Stimulated activated CD4-positive, alpha-beta T cell treated with anti-CD3 and anti-CD28 coated beads, Interleukin-1b, Interleukin-23, amount 100 ng/mL, for 4 hours (primary cell): ENCODE measurements at places on chromosomes 2 and 18.

- no peak for DNase-seq
These were observed 280.8 kb downstream of the CCDC85A start for GRCh38 chr2:56464613-56465012.

DNA sequence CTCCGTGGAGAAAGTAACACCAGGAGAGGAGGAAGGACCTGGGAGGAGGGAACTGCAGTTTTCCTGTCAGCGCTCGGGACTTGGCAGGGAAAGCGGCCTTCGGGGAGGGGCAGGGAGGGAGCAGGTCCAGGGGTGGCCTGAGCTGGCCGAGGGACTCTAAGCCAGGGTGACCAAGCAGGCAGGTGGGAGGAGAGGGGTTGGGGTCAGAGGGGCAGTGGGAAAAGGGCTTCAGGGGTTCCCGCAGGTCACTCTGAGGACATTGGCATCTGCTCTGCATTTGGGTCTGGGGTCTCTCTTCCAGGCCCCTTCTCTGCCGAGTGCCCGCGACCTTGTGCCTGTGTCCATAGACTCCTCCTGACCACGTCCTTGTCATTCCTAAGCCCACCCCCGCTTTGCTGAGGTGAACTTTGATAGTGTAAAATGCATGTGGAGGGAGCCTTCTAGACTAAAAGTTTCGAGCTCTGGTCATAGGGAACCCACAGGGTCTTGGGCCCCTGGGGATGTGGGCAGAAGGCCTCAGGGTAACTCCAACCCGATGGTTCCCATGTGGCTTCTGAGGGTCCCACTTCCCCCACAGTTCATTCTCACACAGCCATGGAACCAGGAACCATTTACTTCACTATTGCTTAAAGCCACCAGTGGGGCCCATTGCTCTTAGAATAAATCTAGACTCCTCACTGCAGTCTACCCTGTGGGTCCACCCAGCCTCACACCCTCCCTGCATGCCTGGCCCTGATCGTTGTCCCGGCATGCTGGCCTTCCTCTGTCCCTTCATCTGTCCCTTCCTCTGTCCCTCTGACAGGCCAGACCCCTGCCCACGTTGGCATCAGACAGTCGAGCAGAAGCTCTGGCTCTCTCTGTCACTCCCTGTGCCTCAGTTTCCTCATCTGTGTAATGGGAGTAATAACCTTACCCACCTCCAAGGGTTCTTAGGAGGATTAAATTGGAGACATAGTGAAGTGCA, 229.2 kb downstream of the SEPTIN10 start:
- DNase-seq: no peak

GRCh38 chr2:135142323-135142722, 90.2 kb downstream of the RAB3GAP1 start:
- no peak for DNase-seq

- no peak for DNase-seq
These were observed 40.3 kb upstream of the SCG2 start for GRCh38 chr2:223642506-223642905.

GRCh38 chr2:162327134-162327769, 8.8 kb upstream of the IFIH1 start:
- peak; percentile 8 for DNase-seq

DNA sequence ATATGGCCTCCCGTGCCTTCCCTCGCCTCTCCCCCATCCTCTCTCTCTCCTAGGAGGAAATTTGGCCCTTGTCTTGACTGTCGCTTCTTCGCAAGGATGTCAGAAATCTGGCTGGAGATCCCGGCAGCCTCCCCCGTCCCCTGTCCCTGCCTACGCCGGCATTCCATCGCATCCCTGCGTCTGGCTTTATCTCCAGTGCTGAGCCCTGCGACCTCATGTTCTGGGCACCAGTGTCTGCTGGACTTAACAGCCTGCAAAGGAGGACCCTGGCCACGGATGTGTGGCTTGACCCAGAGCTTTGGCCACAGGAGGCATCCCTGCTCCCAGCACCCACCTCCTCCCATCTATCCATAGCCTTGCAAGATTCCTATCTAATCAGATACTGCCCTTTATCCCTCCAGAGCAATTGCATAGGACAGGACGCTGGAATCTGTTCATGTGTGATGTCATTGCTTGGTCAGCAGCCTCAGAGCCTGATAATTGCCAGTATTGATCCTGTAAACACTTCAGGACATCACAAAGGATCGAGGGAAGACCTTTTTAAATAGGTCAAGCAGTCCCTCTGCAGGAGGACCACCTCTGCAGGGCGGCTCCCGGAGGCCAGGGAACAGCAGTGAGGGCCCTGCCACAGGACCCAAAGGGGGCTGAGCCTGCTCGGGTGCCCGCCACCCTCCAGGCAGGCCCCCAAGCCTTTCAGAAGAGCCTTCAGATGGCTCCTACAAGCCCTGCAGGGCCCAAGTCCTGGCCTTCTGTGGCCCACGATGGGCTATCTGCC, 168.2 kb downstream of the TWIST2 start:
- no peak for DNase-seq

DNA sequence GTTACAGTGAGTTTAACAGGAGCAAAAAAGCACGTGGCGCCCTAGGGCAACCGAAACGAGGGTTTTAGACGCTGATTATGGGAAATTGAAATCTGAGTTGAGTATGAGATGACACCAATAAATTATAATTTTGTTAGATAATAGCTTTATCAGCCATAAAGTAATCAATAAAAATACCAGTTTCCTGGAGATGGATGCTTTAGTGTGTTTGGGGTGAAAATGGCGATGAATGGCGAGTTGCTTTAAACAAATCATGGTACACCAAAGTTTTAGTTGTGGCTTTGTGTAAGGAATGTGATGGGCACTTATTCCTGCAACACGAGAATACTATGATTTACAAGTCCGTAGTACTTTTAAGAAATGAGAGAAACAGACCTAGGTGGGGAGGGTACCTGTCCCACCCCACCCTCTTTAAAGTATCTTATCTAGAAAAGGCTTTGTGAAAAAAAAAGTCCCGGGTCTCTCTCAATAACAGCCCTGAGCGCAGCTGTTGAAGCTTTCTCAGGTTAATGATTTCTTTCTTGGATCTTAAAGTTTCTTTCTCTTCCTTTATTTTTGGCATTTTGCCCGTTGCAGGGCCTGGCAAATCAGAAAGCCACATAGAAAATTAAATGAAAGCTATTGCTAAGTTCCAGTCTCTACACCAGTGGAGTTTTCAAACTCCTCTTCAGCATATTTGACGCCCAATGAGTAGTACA, 1.5 kb upstream of the RRM2 start:
- no peak for DNase-seq

GRCh38 chr2:72993147-72993932, 76.0 kb downstream of the EMX1 start:
- peak; percentile 58 for DNase-seq

DNA sequence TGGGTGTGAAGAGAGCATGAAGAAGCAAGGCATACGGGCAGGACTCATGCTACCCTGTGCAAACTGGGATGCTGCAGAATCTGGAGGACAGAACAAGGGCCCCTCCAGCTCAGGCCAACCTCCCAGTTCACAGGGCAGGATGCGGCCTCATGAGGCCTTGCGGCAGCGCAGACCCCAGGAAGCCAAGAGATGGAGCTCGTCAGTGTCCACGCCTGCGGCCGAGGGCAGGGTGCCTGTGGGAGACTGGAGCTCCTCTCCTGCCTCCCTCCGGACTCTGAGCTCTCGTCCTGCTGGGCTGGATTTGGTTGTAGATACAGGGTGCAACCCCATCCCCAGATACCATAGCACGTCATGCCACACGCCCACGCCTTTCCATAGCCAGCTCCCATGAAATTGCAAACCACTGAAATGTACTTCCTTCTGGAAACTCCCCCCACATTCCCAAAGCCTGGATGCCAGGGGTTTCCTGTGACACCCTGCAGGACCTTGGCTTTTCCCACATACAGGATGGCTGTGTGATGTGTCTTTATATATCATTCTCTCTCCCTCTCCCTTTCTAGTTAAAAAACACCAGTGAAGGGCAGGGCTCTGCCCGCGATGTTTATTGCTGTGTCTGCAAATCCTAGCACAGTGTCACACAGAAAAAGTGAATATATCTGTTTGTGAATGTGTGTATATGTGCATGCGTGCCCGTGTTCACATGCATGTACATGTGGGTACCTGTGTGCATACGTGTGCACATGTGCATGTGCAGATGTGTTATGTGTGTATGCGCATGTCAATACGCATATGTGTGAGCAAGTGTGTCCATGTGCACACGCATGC, 12.3 kb upstream of the SNTG2 start:
- no peak for DNase-seq

- no peak for DNase-seq
These were observed 586.6 kb upstream of the KLHL29 start for GRCh38 chr2:22798386-22798785.

- no peak for DNase-seq
These were observed 4.1 kb downstream of the CCDC195 start for GRCh38 chr2:224711859-224712665.

- no peak for DNase-seq
These were observed 155.3 kb downstream of the PRKCE start for GRCh38 chr2:45806563-45807358.

DNA sequence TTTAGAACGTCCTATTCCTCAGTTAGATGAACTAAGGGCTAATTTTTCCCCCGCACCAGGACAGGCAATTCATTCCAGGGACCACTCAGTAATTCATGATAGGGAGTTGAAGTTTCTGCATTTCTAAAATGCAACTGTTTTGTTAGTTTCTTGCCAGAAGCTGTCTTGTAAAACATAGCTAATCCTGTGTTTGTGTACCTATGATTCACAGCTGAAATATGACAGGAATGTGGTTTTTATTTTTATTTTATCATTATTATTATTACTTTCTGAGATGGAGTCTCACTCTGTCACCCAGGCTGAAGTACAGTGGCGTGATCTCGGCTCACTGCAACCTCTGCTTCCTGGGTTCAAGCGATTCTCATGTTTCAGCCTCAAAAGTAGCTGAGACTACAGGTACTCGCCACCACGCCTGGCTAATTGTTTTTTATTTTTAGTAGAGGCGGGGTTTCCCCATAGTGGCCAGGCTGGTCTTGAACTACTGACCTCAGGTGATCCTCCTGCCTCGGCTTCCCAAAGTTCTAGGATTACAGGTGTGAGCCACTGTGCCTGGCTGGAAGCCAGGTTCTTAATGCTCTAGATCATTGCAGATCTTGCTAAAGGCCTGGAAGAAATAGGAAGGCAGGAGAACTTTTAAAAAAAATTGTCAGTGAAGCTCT, 154.8 kb upstream of the FHL2 start:
- no peak for DNase-seq

DNA sequence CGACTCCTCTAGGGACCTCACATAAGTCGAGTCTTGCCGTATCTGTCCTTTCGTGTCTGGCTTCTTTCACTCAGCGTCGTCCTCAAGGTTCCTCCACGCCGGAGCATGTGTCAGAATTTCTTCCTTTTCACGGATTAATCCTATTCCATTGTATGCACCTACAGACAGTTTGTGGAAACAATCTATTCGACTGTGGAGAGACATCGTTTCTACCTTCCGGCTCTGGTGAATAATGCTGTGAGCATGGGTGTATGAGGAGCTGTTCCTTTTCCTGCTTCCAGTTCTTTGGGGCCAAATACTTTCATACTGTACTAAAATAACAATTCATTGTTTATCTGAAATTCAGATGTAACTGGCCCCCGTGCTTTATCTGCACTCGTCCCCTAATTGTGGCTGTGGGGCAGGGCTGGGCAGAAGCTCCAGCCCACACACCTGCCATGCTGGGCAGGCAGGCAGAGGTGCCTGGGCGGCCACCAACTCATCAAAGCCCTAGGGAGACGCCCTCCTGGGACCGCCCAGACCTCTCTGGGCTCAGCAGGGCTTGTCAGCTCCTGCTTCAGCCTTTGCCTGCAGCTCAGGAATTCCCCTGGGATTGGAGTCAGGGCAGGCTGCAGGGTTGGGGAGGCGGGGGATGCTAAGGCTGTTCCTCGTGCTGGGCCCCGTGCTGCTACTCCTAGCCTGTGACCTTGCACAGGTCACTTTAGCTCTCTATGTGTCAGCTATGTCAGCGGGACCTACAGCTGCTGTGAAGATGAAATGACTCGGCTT, 14.5 kb downstream of the GPC1 start:
- DNase-seq: no peak

GRCh38 chr2:196515051-196515450, 124.5 kb upstream of the CCDC150 start:
- no peak for DNase-seq

DNA sequence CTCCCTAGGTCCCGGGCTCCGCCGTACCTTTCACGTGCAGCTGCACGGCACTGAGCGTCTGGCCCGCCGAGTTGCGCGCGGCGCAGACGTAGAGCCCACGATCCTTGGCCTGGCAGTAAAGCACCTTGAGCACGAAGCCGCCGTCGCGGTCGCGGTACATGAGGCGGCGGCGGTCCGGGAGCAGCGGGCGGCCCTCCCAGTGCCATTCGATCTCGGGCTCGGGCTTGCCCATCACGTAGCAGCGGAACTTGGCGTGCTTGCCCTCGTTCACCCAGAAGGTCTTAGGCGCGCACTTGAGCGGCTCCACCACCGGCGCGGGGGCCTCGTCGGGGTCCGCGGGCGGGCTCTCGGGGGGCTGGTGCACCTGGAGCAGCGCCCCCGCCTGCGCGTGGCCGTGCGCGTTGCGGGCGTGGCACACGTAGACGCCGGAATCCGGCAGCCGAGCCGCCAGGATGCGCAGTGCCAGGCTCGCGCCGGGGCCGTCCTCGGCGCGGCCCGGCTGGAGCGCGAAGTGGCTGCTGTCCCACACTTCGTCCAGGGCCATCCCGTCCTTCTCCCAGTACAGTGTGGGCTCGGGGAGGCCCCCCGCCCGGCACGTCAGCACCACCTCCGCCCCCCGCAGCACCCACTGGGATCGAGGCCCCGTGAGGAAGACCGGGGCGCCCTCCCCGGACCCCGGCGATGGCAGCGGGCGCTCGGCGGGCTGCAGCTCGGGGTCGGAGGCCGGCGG, 980 bp downstream of the OBSL1 start:
- no peak for DNase-seq

GRCh38 chr18:51943281-51943680, 396.7 kb upstream of the DCC start:
- no peak for DNase-seq

DNA sequence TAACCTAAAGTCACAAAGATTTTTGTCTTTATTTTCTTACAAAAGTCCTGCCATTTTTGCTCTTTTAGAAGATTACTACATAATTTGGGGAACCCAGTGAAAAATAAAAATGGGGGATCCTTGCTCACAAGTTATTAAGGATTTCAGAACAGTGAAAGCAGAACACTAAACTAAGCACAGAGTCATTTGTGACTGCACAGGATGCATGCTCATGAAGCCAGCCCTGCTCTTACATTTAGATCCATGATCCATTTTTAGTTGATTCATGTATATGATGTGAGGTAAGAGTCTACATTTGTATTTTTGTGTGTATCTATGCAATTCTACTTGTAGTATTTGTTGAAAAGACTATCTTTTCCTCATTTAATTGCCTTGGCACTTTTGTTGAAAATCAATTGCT, 21.8 kb downstream of the SP140L start:
- no peak for DNase-seq

GRCh38 chr2:179096090-179096489, 46.2 kb upstream of the CCDC141 start:
- peak; percentile 6 for DNase-seq

DNA sequence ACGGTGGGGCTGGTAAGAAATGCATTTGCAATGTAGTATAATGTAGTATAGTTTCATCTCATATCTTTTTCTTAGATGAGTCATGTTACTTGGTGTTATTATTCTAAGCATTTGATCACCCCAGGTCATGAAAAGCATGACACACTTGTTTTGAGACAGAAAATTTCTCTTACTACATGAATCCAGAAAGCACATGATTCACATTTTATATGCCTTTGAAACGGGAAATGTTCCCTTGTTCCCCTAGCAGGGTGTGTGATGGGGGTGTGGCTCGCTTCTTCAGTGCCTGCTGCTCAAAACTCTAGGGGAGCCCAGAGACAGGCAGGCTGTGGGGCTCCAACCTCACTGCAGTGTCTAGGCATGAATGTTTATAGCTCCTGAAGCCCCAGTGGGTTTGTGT, 116.0 kb upstream of the RAB27B start:
- no peak for DNase-seq
